ENCODE measurements at places on chromosomes 2 and 18. TPM values are rescaled to one million over a fixed set of nuclear protein-coding genes. Genes with fewer than 3 reads are reported as not detected.

DNA sequence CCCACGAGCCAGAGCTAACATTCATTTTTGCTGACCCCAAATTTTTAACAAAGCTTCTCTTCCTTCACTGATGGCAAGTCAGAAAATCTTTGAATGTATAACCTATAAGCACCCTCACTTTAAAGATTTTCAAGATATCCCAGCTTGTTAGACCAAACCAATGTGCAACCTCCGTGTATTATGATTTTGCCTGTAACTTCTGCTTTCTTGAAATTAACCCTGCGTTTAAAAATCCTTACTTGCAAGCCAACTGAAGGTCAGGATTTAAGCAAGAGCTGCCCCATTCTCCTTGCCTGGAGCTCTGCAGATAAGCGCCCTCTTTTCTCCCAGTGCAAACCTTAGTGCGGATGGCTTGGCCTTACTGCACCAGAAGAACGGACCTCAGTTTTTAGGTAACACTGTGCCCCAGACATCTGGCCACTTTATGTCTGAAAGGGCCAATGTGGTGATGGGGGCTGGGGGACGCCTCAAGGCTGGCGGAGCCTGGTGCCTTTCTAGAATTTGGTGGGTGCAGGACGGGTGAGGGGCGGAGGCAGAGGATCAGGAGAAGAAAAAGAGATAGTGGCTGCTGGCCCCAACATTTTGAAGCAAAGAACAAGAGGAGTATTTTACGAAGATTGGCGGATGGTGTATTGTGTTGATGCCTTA is 805 bp upstream of the TNFRSF11A start:
- H3K4me1 ChIP-seq: peaks cover 21% of the 10 kb centered on the region
- H3K36me3 ChIP-seq: no peaks in the 10 kb centered on the region
- H3K4me3 ChIP-seq: peak overlapping the region; percentile 75
- H3K27me3 ChIP-seq: peaks cover 48% of the 10 kb centered on the region
- no peak for DNase-seq
- no peak overlapping the region for H3K27ac ChIP-seq

DNA sequence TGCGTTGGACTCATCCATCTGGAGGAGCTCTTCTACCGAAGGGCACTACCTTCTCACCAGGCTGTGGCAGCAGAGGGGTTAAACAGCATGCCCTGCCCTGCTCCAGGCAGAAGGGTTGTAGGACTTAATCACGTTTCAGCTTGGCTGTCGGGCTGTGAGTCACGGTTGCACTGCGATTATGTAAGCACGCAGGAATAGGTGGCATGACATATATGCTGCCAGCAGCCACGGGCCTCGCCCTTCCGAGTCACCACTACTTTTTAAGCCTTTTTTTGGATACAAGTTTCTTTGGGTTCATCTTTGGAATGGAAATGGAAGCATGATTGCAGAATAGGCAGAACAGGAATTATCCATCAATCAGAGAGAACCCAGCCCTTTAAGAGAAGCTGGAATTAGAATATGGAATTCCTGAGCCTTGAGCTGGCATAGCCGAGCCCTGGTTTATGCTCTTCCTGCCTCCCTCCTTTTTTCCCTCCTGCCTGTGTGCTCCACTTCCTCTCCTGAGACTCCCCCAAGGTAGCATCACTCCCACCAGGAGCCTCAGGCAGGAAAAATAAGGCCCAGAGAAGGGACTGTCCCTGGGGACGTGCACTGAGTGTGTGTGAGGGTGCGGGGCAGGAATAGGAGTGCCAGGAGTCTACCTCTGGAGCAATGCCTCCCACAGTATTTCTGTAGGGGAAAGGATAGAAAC is 86.8 kb downstream of the SEMA4F start:
- no peaks in the 10 kb centered on the region for H3K36me3 ChIP-seq
- no peak overlapping the region for H3K4me3 ChIP-seq
- no peaks in the 10 kb centered on the region for H3K27me3 ChIP-seq
- peak overlapping the region; percentile 18 for H3K27ac ChIP-seq
- no peaks in the 10 kb centered on the region for H3K4me1 ChIP-seq

GRCh38 chr2:240168546-240169361 is 28.3 kb upstream of the OTOS start:
- H3K4me1 ChIP-seq: no peaks in the 10 kb centered on the region
- H3K36me3 ChIP-seq: no peaks in the 10 kb centered on the region
- DNase-seq: peak; percentile 65
- H3K27me3 ChIP-seq: no peaks in the 10 kb centered on the region

- H3K27me3 ChIP-seq: no peaks in the 10 kb centered on the region
- no peak overlapping the region for H3K27ac ChIP-seq
- no peak overlapping the region for H3K4me3 ChIP-seq
- DNase-seq: no peak
Measured at GRCh38 chr18:74378179-74378682, 62.6 kb downstream of the C18orf63 start.

GRCh38 chr2:96802721-96803120 is 13.3 kb upstream of the CNNM3 start:
- H3K27ac ChIP-seq: peak overlapping the region; percentile 6
- no peaks in the 10 kb centered on the region for H3K27me3 ChIP-seq
- peak; percentile 63 for DNase-seq
- H3K4me1 ChIP-seq: peaks cover 31% of the 10 kb centered on the region

- H3K36me3 ChIP-seq: no peaks in the 10 kb centered on the region
- no peaks in the 10 kb centered on the region for H3K4me1 ChIP-seq
- H3K4me3 ChIP-seq: no peak overlapping the region
- no peak for DNase-seq
- H3K27me3 ChIP-seq: no peaks in the 10 kb centered on the region
Measured at GRCh38 chr2:160469164-160469563, 24.4 kb downstream of the RBMS1 start.

- no peak for DNase-seq
- H3K36me3 ChIP-seq: no peaks in the 10 kb centered on the region
- H3K27ac ChIP-seq: no peak overlapping the region
- H3K4me3 ChIP-seq: no peak overlapping the region
Measured at GRCh38 chr2:14544247-14544646, 88.3 kb upstream of the LRATD1 start.

DNA sequence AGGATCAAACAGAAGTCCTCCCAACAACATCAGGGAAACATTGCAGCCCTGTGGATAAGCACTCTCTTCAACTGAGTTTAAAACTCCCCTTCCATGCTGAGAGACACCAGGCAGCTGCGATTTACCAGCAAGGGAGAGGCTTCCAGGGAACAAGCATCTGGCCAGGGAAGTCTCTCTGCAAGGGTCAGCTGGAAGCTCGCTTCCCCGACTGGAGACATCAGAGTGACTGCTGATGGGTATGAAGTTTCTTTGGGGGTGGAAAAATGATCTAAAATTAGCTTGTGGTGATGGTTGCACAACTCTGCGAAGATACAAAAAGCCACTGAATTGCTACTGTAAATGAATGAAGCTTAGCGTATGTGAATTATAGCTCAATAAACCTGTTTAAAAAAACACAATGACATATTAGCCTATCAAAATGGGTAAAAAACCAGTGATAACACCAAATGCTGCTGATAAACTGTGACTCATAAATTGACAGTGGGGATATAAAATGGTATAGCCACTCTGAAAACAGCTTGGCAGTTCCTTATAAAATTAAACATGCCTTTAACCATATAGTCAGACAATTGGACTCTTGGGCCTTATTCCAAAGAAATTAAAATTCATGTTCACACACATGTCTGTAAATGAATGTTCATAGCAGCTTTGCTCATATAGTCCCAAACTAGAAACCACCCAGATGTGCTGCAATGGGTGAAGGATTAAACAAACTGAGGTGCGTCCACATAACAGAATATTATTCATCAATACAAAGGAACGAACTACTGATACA is 1082.0 kb downstream of the SOCS6 start:
- H3K36me3 ChIP-seq: no peaks in the 10 kb centered on the region
- no peaks in the 10 kb centered on the region for H3K27me3 ChIP-seq
- H3K4me3 ChIP-seq: no peak overlapping the region

DNA sequence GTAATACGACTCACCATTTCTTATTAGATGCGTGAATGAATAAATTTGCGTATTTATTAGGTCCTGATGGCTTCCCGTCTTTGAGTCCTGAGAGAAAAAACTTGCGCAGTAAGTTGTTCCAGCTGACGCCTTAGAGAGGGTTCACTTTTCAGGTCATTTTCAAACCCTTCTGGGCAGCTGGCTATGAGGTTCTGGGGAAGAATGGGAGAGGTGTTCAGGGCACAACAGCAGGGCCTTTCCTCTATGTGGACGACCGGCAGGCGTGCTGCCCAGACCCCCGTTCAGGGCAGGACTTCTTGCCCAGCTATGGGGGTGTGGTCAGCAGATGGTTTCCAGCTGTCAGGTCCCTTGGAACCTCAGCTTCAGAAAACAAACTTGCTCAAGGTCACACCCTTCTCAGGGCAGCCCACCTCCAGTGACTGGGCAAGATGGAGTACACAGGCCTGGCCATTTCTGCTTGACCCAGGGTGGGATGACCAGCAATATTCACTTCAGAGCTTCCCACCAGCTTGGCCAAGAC is 61.1 kb upstream of the TNP1 start:
- no peaks in the 10 kb centered on the region for H3K27me3 ChIP-seq
- H3K27ac ChIP-seq: no peak overlapping the region
- no peak overlapping the region for H3K4me3 ChIP-seq
- no peak for DNase-seq

DNA sequence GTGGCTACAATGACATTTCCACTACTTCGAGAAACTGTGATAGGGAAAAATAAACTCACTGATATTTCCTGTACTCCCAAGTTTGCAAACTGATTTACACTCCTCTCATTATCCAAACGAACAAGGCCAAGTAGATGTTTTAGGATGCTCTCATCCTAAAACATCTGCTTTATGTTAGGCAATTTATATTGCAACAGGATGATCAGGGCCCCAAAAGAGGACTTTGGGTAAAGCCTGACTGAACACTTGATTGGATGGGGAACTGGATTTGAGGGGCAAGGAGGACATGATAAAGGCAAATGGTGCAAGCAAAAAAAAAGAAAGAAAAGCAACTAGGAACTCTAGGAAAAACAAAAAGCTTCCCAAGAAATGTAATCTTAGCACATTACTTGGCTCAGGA is 2.1 kb upstream of the HES6 start:
- peaks cover 26% of the 10 kb centered on the region for H3K27me3 ChIP-seq
- no peak overlapping the region for H3K4me3 ChIP-seq
- no peak for DNase-seq
- no peak overlapping the region for H3K27ac ChIP-seq
- H3K4me1 ChIP-seq: peaks cover 27% of the 10 kb centered on the region

DNA sequence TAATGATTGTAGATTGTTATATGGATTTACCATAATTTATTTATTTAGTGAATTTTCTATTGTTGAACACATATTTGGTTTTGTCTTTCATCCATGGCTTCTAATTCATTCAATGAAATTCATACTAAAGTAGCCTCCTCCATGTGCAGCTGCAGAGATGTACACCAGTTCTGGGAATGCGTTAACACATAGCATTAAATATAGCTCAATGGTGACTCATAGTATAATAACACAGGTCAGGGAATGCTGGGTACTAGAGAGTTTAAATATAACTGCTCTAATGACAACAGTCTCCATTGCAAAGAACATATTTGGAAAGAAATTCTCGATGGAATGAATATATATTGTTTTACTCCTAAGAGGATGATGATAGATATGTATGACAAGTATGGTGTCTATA is 1190.2 kb upstream of the NRXN1 start:
- H3K4me3 ChIP-seq: no peak overlapping the region
- H3K4me1 ChIP-seq: no peaks in the 10 kb centered on the region
- no peak overlapping the region for H3K27ac ChIP-seq
- DNase-seq: no peak

GRCh38 chr2:63734510-63734909 is 107.2 kb upstream of the UGP2 start:
- H3K27ac ChIP-seq: no peak overlapping the region
- no peaks in the 10 kb centered on the region for H3K36me3 ChIP-seq
- no peaks in the 10 kb centered on the region for H3K27me3 ChIP-seq
- H3K4me3 ChIP-seq: no peak overlapping the region
- no peaks in the 10 kb centered on the region for H3K4me1 ChIP-seq

DNA sequence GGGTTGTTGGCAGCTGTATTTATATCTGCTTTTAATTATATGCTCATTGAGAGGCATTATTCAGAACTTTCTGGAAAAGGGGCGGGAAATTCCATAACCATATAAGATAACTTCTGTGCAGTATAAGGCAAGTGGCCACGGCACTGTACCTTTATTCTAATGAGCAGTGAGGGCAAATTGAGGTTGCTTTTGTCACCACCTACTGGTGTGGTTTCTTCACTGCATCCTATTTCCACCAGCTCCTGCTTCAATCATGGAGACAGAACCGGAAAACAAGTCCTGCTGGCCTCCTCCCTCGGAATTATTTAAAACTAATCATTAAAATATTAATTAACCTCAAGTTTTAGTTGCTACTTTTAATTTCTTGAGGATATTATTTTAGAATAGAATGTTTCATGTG is 759.4 kb downstream of the CBLN2 start:
- no peaks in the 10 kb centered on the region for H3K4me1 ChIP-seq
- H3K36me3 ChIP-seq: no peaks in the 10 kb centered on the region
- no peak overlapping the region for H3K4me3 ChIP-seq
- H3K27me3 ChIP-seq: no peaks in the 10 kb centered on the region
- H3K27ac ChIP-seq: no peak overlapping the region

GRCh38 chr2:105299290-105299689 is 30.2 kb downstream of the TGFBRAP1 start:
- peaks cover 24% of the 10 kb centered on the region for H3K4me1 ChIP-seq
- no peak overlapping the region for H3K4me3 ChIP-seq
- no peak overlapping the region for H3K27ac ChIP-seq
- H3K36me3 ChIP-seq: peaks cover 40% of the 10 kb centered on the region
- no peak for DNase-seq
- H3K27me3 ChIP-seq: no peaks in the 10 kb centered on the region

- H3K36me3 ChIP-seq: peaks cover 90% of the 10 kb centered on the region
- peak overlapping the region; percentile 67 for H3K27ac ChIP-seq
- peaks cover 20% of the 10 kb centered on the region for H3K4me1 ChIP-seq
- no peaks in the 10 kb centered on the region for H3K27me3 ChIP-seq
- peak overlapping the region; percentile 49 for H3K4me3 ChIP-seq
Measured at GRCh38 chr2:208311321-208311720, 45.3 kb downstream of the PIKFYVE start.

GRCh38 chr18:12369211-12369610 is 7.8 kb downstream of the AFG3L2 start:
- no peaks in the 10 kb centered on the region for H3K27me3 ChIP-seq
- H3K36me3 ChIP-seq: peaks cover 55% of the 10 kb centered on the region
- peaks cover under 1% of the 10 kb centered on the region for H3K4me1 ChIP-seq
- no peak for DNase-seq
- H3K4me3 ChIP-seq: no peak overlapping the region
- H3K27ac ChIP-seq: no peak overlapping the region

DNA sequence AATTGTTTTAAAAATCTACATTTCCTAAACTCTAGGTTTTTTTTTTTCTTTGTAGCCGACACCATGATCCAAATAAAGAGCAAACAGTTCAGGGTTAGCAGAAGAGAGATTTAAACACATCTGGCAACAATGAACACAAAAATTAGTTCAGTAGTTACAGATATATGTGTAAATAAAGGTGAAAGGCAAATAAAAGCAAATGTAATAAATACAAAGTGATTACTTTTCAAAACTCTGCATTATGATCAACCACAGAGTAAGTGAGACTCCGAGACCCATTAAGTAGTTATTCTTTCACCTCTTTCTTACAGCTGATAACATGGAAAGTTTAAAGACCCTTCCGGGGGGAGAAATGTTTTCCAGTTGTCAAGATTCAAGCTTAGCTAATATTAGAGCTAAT is 716 bp downstream of the CALCRL start:
- no peaks in the 10 kb centered on the region for H3K4me1 ChIP-seq
- H3K36me3 ChIP-seq: no peaks in the 10 kb centered on the region
- H3K4me3 ChIP-seq: peak overlapping the region; percentile 14

Gene EVX2
- not detected for polyA plus RNA-seq

Gene GTF3C2
- polyA plus RNA-seq: 27.5 TPM

Gene TRIM43
- not detected for polyA plus RNA-seq

Gene DUSP2
- 60.8 TPM for polyA plus RNA-seq

All from spleen (tissue), 13 donors.